ENCODE measurements at places on chromosomes 13 and 19.

- peak; percentile 35 for DNase-seq
Measured at GRCh38 chr19:38004521-38005223, 97.7 kb downstream of the SIPA1L3 start.

- no peak for DNase-seq
Measured at GRCh38 chr19:54574051-54574450, 461 bp downstream of the LILRA2 start.

DNA sequence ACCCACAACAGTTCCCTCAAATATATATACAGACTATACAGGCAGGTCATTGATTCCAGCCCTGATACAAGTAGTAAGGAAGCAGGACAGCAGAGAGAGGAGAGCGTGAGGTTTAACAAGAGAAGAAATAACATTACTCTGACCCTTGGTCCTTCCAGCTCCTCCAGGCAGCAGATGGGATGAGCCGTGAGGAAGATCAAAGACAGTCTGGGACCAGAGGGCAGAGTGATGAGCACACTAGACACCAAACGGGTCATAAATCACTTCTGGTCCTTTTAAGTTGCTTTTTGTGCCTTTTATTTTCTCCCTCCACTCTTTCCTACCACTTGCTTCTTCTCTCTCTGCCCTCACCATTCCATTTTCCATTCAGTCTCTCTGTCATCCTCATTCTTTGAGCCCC is 16.9 kb upstream of the MICU2 start:
- no peak for DNase-seq

DNA sequence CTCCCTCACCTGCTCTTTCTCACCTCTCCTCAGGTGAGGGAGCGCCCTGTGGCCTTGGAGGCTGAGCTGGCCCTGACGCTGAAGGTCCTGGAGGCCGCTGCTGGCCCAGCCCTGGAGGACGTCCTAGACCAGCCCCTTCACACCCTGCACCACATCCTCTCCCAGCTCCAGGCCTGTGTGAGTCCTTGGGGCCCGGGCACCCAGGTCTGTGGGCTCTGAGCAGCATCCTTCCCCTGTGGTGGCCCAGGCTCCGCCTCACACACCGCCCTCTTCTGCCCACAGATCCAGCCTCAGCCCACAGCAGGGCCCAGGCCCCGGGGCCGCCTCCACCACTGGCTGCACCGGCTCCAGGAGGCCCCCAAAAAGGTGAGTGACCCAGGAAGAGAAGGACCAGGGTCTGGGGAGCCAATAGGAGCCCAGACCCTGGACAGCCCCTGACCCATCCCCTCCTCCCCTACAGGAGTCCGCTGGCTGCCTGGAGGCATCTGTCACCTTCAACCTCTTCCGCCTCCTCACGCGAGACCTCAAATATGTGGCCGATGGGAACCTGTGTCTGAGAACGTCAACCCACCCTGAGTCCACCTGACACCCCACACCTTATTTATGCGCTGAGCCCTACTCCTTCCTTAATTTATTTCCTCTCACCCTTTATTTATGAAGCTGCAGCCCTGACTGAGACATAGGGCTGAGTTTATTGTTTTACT is 1.9 kb downstream of the IFNL1 start:
- peak; percentile 69 for DNase-seq

GRCh38 chr19:55581145-55581822 is 636 bp upstream of the ZNF579 start:
- no peak for DNase-seq

DNA sequence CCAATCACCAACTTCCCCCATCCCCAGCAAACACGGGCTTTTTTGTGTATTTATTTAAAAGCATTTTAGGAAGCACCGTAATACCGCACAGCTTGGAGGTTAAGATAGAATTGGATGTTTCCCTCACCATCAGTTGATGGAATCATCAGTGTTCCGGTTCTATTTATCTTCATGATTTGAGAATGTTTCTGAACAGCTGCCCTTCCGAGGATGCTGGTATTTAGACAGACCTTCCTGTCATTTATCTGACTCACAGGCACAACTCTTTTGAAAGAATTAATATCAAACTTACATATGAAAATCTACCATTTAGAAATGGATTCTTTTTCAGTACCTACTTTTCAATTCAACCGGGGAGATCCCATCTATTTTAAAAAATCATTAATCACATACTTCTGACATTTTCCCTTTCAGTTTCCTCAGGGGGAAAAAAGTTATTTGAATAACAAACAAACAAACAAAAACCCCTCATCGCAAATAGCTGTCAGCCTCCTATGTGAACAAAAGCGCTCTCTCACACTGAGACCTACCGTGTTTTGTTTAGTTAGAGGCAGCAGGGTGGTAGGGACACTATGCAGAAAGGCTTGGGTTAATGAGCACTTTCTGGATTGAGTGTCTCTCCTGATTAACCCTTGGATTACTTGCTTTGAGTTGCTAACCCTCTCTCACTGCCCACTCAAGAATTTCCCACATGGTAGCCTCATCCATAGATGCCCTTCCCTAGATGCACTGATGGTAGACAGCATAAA is 189.3 kb downstream of the TM9SF2 start:
- DNase-seq = no peak

DNA sequence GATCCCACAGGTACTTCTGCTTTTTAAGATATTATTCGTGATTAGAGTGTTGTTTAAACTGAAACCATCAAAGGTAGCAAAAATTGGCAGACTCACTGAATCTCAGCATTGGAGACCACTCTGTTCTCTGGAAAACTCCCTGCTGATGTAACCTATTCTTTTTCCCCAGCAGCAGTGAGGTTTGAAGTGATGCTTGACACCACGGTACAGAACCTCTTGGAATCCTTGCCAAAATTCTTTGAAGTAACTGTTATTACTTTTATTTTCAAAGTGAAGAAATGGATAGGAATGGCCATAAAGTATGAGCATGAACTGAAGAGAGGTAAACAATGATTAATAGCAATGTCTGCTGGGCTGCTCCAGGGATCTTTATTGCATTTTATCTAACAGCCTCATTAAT is 66.4 kb upstream of the KL start:
- no peak for DNase-seq

GRCh38 chr13:75437582-75438318 is 44.2 kb downstream of the TBC1D4 start:
- DNase-seq = no peak

GRCh38 chr19:46718157-46718933 is 1.4 kb upstream of the PRKD2 start:
- DNase-seq = peak; percentile 71

GRCh38 chr13:81406639-81407292 is 1065.8 kb upstream of the SPRY2 start:
- DNase-seq = no peak

GRCh38 chr19:10361569-10362011 is 18.8 kb downstream of the TYK2 start:
- no peak for DNase-seq

GRCh38 chr13:30806784-30807183 is 71.4 kb downstream of the ALOX5AP start:
- no peak for DNase-seq

- DNase-seq = peak; percentile 49
Measured at GRCh38 chr19:54207983-54208783, 7.5 kb downstream of the RPS9 start.

DNA sequence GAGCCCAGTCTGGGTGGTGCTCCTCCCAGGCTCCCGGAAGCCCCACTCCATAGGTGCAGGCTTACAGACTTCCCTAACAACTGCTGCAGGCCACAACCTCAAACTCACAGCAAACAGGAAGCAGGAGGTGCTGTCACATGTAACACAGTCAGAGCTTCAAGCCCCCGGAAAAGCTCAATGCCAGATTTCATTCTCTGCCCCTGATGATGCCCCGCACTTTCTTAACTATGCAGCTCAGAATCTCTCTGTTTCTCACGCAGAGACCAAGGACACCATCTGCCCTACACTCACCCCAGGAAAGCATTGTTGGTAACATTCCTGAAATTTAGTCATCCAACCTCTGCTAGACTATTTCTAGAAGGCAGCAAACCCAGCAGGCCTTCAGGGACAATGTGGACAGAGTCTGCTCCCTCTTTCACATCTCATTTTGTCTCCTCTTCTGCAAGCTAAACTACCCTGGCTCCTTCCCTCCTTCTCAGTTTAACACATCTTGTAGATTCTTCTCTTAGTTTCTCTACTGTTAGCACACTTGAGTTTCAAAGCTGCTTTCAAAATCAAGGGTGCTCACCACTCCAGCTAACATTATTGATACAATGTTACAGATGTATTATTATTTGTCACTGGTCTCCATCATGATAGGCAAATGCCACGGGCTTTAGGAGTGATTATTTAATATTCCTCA is 162.5 kb downstream of the KCTD12 start:
- no peak for DNase-seq

GRCh38 chr19:2436926-2437325 is 9.5 kb upstream of the TIMM13 start:
- DNase-seq = no peak

- DNase-seq = no peak
Measured at GRCh38 chr19:35320065-35320713, 8.8 kb upstream of the CD22 start.

DNA sequence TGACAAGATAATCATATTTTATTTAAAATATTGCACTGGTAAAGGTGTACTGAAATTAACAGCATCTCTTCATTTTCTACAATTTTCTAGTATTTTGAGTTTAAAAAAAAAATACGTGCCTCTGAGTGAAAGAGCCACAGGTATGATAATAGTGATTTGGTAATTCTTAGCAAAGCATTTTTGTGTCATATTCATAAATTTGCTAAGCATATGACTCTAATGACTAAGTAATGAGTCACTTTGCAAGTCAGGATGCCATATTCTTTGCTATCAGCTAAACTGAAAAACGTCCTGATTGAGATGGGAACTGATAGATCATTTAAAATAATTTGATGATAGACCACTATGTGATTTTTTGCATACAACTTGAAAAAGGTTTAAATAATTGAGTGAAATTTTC is 136.1 kb upstream of the IRS2 start:
- no peak for DNase-seq

GRCh38 chr13:57527114-57527735 is 104.3 kb upstream of the PCDH17 start:
- no peak for DNase-seq

DNA sequence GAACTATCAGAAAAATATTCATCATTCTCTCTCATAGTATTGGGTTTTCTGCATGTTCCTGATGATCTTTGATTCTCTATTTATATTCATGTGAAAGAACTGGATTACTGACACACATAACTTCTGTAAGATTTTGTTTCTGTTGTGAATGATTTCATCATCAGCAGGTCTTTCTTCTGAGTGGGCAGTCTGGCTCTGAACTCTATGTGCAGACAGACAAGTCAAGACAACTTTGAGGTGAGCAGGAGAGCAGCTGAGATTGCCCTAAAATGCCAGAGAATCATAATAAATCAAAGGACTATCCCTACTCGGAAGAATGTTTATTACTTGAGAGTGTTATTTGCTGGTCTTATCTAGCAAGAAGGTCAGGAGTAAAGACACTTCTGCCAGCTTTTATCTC is 652.1 kb upstream of the GPC6 start:
- no peak for DNase-seq

DNA sequence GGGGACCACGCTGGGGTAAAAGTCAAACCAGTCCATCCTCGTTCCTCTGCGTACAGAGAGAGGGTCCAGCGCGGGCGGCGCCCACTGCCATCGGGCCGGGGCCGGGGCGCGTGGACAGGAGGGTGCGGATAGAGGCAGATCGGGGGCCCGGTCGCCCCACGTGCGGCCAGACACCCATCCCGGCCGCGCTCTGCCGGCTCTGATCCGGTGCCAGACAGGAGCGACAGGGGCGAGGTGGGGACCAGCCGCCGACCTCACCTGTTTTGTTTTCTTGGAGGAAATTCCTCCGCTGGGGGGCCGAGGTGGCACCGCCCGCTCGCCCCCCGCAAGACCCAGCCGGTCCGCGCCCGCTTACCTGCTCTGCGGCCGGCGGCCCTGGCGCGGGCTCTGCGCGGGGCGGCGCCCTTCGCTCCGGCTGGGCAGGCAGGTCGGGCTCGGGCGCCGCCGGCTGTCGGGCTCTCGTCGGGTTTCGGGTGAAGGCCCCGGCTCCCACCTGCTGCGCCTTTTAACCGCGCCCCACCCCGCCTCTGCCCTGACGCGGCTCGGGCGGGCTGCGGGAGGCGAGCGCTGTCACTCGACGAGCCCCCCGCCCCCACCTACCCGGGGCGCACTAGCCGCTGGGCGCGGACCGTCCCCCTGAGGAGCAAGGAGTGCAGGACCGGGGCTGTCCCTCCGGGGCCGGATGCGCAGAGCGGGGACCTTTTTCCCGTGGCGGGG is at the start of gene GJB6:
Gene GJB6 (minus strand): TSS at position 481 of the 717 bp plus-strand sequence. CDS start 8,839 bp downstream, outside the sequence.
- peak; percentile 16 for DNase-seq

GRCh38 chr13:47299304-47299703 is 402.5 kb upstream of the HTR2A start:
- DNase-seq = no peak

DNA sequence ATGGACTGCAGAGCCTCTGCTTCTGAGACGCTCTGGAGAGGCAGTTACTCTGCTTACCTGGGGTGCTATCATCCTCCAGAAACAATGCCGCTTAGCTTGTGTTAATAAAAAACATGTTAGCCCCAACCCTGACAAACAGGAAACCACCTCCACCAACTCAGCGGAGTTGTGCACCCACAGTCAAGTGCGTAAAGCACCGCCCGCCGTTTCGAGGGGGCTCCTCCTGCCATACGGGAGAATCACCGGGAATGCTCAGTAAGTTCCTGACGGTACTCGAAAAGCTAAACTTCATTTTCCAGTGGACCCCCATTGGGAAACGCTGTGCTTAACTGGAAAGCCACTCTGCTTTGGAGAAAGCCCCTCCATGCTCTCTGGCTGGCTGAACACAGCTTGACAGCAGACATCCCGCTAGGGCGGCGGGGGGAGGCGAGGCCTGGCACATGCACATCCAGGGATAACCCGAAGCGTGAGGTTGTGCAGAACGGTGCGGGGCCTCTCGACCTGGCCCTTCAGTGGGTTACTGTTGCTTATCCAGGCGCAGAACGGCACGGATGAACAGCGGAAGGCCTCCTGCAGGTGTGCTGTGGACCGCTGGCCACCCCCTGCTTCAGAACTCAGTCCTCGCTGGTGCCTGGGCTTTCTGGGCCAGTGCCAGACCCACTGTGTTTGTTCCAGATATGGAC is 17.1 kb downstream of the GAS6 start:
- peak; percentile 40 for DNase-seq

DNA sequence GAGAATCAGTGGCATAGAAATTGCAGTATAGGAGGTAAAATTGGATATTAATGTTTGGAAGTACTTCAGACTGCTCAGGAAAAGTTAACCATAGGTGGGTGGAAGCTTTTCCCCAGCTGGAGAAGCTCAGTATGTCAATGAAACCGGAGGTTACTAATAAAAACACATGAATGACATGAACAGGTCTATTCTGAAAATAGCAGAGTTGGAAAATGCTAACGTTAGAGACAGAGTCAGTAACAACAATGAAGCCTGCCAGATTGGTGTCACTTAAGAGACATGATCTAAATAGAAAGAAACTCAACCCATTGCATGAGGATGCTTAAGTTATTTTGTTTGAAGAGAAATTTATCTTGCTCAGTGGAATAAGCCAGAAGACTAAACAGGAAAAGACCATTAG is 364.5 kb downstream of the DNAJC15 start:
- DNase-seq = no peak

GRCh38 chr19:7509625-7510024 is 6.3 kb upstream of the ZNF358 start:
- no peak for DNase-seq

GRCh38 chr13:50676602-50677001 is 166.9 kb downstream of the DLEU7 start:
- peak; percentile 9 for DNase-seq

GRCh38 chr13:48188601-48189000 is 44.4 kb upstream of the ITM2B start:
- DNase-seq = no peak
